ENCODE measurements at places on chromosomes 3 and 15.

GRCh38 chr3:187677604-187678003 is 7.4 kb upstream of the SST start:
- peak; percentile 15 for DNase-seq

- DNase-seq: no peak
Measured at GRCh38 chr3:195284842-195285241, 13.9 kb upstream of the XXYLT1 start.

DNA sequence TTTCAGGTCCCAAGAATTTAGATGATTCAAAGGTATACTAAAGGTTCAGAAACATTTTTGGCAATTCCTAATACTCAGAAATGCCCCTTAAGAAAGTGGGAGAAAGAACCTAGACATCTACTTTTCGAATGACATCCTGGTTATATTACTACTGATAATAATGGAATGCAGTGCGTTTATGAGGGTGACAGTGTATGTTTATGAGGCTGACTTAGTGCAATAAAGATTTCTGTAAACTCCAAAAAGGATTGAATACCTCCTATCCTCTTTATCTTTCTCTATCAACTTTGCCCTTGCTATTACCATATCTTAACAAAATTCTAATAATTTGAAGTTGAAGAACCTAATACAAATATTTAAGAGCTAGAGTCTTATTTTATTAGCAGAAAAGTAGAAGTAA is 348.9 kb upstream of the EPHA6 start:
- no peak for DNase-seq

DNA sequence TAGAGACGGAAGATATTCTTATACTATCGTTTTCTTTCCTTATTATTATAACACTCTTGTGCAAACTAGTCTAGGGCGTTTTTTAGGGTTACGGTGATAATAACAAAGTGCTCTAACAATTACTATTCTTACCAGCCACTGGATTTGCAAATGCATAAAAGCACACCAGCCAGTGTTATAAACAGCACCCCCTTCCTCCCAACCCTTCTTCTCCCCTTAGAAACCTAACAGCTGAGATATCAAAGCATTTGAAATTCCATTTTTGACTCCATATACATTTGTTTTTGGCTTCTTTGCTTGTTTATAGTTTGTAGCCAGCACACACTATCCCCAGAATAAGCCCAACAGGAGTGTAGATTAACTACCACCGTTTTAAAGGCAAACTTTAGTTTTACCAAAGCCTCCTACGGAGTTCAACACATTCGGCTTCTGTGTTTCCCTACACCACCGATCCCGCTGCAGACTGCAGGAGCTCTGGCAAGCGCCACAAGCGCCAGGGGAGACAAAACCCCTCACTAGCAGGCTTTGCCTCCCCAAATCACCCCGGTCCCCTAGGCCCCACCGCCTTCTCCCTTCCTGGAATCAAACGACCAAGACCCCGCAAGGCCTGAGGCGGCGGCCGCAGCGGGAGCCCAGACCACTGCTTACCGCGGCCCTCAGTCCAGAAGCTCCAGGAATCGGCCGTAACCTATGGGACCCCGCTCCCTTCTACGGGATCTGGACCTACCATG is 461 bp downstream of the COPB2 start:
- peak; percentile 0 for DNase-seq

DNA sequence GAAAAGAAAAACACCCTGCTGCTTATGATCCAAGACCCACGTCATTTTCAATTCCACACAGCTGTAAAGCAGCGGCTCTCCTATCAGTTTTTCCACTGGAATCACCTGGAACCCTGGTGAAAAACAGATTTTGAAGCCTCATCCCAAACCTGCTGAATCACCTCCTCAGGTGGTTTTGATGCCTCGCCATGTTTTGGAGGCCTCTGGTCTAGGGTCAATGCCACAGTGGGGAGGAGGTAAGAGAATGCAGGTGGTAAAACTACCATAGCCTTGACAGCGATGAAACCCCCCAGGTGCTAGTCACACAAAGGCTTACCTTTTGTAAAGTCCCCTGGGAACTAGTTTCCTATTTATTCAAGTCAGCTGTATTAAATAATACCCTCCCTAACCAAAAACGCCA is 24.8 kb downstream of the MYO1E start:
- no peak for DNase-seq

DNA sequence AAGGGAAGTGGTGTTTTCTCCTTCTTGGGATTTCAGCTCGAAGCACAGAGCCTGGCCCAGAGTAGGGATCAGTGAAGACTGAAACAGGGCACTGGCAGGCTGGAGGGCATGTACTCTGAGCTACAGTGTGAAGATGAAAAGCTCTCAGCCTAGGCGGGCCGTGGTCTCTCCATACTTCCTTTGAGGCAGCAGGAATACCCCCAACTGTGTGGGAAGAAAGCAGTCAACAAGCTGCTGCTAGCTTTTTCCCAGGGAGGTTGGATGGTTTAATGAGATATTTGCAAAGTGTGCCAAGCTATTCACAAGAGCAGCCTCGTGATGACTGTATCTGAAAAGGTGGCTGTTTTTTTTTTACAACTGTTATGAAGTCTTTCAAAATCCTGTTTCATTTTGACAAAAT is 47.2 kb downstream of the NMNAT3 start:
- no peak for DNase-seq

DNA sequence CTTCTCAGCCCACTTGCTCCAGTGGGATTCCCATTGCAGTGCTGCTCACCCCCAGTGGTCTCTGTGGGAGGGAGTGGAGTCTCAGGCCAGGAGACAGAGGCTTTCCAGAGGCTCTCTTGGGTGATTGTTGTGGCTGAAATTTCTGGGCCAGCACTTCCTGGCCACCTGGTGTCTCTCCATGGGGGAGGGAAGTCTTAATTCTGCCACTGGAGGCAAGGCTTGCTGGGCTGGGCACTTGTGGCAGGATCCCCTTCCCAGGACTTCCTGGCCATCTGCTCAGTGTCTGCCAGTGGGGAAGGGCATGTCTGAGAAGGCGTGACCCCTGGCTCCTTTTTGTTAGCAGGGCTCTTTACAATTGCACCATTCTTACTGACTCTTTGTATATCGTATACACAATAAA is 351.8 kb downstream of the GABRB3 start:
- DNase-seq: no peak

DNA sequence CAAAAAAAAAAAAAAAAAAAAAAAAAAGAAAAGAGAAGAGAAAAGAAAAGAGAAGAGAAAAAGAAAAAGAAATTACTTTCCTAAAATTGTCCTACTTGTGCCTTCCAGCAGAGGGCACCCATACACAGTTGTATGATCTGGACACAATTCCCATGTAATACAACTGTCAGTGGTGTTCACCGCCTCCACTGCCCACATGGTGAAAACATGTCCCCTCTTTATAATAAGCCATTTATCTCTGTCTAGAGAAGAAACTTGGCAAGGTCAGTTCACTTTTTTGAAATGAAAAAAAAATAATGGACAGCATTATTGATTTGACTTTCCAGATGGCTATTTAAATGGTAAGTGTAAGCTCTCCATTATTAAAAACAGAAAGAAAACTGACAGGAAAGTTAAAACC is 459.4 kb downstream of the GBE1 start:
- DNase-seq: peak; percentile 60

- DNase-seq: no peak
Measured at GRCh38 chr15:47027322-47027946, 689.9 kb upstream of the SEMA6D start.

DNA sequence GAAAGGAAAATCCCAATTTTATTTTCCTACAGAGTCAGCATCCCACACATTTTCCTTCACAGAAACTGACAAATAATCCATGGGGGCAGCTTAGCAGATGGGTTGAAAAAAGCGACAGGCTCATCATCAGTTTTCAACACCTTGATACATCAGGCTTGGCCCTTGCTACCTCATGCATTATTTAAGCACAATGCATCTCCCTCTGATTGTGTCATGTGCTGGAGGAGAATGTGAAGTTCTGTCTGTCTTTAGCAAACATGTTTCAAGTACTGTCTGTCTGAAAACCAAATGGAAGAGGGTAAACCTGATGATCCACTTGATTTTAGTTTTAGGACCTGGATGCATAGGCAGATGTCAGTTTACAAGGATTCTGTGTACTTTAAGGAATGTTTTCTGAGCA is 128.6 kb upstream of the ADAMTS9 start:
- DNase-seq: no peak

GRCh38 chr3:189563853-189564563 is 67.2 kb upstream of the TP63 start:
- DNase-seq: peak; percentile 94

GRCh38 chr3:12962292-12962691 is 110.9 kb downstream of the IQSEC1 start:
- no peak for DNase-seq

GRCh38 chr3:138366006-138366759 is 17.8 kb downstream of the MRAS start:
- no peak for DNase-seq

DNA sequence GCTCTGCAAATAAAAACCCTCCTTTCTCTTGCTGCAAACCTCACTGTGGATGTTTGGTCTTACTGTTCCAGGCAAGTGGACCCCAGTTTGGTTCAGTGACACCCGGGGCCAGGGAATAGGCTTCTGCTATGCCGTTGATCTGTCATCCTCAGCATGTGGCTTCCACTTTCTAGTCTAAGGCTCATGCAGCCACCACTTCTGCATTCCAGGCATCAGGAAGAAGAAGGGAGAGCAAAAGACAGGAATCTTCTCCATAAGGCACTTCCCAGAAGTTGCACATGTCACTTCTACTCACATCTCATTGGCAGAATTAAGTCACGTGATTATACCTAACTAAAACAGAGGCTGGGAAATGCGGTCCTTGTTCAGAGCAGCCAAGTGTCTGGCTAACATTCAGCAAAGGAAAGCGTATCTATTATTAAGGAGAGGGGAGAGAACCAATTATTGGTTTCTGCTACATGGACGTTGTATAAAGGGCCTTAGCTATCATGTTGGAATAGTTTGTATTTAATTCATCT is 173.6 kb upstream of the PFN2 start:
- DNase-seq: no peak

DNA sequence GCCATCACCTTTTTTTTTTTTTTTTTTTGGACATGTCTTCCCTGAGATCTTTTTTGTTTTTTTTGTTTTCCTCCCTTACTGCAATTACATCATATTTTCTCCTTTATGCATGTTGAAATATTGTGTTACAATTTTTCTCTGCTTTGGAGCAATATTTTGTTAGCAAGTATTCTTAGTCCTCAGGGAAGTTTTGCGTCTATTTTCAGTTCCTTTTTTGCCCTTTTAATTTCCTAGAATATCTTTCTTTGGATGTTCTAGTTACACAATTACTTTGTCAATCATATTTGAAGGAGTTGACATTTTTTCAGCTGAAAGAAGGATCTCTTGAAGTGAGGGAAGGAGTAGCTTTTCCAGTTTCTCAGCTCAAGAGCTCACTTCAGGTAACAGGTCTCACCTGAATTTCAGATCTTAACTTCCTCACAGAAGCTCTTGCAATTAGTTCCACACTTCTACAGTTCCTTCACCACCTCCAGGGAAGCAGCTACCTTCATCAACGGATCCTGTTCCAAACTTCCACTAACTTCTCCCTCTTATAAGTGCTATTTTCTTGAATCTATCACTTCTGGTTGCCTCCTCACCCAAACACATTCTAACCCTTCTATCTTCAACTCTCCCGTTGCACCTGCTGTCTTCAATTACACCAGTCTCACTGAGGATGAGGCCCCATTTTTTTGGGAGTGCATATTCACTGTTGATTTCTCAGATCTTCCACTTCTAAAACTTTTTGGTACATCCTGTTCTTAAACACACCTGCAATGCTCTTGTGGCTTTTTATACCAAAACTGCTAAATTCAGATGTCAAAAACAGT is 57.8 kb upstream of the CPOX start:
- DNase-seq: no peak

GRCh38 chr15:42373274-42373673 is 14.0 kb downstream of the CAPN3 start:
- no peak for DNase-seq

DNA sequence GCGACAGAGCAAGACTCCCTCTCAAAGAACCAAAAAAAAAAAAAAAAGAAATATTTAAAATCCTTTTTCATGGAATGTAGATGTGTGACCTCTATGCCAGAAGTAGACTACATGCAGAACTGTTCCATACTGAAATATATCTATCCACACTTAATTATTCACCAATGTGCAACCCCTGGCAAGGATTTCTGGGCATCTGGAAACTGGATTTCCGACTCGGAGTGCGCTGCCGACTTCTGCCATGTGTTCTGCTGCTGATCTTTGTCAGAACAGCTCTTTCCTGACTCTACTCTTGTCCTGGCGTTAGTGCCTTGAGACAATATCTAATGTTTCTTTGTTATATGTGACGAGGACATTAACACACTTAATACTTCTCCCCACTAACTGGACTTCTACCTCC is 11.7 kb downstream of the LIPH start:
- no peak for DNase-seq

- peak; percentile 75 for DNase-seq
Measured at GRCh38 chr3:79414806-79415205, 353.0 kb downstream of the ROBO1 start.

GRCh38 chr3:155158346-155159037 is 78.4 kb downstream of the MME start:
- no peak for DNase-seq

GRCh38 chr3:177483182-177483967 is 286.1 kb upstream of the TBL1XR1 start:
- no peak for DNase-seq

DNA sequence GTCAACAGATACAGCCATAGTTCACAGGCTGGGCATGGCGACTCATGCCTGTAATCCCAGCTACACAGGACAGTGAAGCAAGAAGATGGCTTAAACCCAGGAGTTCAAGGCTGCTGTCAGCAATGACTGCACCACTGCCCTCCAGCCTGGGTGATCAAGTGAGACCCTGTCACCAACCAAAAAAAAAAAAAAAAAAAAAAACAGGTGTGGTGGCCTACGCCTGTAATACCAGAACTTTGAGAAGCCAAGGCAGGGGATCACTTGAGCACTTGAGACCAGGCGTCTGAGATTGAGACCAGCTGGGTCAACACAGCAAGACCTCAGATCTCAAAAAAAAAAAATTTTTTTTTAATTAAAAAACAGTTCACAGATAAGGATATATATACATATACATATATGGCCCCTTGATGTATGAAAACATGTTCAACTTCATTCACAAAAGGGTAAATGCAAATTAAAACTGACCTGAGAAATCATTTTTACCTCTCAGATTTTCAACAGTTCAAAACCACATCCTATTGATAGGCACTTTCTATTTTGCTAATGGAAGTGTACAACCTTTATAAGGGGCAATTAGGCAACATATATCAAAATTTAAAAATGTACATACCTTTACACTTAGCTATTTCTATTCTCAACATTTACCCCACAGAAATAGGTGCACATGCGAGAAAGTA is 51.1 kb downstream of the OSBPL10 start:
- no peak for DNase-seq

DNA sequence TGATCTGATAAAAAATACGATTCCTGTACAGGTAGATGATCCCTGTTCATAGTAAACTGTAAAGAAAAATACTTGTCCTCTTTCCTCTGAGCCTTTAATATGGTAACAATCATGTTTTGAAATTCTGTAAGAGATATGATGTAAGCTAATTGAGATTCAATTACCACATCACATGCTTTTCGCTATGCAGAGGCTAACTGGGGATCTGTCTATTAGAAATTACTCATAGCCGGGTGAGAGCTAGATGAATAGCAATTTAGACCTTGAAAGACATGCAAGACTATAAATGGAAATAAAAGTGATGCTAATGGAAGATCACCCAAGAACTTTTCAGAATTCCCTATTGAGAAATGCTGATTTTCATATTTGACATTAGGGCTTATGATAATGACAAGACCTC is 579.9 kb upstream of the ZNF717 start:
- DNase-seq: no peak

- peak; percentile 76 for DNase-seq
Measured at GRCh38 chr3:87207460-87207859, 19.6 kb upstream of the CHMP2B start.

- DNase-seq: peak; percentile 39
Measured at GRCh38 chr15:90154861-90155626, 46.1 kb upstream of the SEMA4B start.

All from fibroblast of skin of abdomen (primary cell).